ENCODE measurements at places on chromosomes 6 and 20. TPM values are rescaled to one million over a fixed set of nuclear protein-coding genes. Genes with fewer than 3 reads are reported as not detected.

DNA sequence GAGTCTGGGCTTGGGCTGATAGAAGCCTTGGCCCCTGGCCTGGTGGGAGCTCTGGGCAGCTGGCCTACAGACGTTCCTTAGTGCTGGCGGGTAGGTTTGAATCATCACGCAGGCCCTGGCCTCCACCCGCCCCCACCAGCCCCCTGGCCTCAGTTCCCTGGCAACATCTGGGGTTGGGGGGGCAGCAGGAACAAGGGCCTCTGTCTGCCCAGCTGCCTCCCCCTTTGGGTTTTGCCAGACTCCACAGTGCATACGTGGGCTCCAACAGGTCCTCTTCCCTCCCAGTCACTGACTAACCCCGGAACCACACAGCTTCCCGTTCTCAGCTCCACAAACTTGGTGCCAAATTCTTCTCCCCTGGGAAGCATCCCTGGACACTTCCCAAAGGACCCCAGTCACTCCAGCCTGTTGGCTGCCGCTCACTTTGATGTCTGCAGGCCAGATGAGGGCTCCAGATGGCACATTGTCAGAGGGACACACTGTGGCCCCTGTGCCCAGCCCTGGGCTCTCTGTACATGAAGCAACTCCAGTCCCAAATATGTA is 957 bp upstream of the VEGFA start:
- DNase-seq: no peak

DNA sequence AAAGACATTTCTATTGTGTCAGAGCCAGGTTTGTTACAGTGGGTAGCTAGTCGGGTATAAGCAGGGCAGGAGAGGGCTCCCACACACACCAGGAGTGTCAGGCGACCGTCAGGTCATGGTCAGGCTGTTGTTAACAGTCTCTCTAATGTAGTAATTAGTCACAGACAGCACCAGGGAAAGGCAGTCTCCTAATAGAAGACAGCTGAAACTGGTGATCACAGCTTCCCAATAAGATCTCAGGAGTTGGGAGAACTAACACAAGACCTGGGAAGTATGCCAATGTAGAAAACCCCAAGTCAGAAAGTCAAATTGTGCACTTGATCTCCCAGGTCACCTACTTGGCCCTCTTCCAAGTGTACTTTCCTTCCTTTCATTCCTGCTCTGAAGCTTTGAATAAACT is 53.0 kb upstream of the GPR6 start:
- no peak for DNase-seq

RSPO3 gene
- total RNA-seq: 0.19 TPM

DNA sequence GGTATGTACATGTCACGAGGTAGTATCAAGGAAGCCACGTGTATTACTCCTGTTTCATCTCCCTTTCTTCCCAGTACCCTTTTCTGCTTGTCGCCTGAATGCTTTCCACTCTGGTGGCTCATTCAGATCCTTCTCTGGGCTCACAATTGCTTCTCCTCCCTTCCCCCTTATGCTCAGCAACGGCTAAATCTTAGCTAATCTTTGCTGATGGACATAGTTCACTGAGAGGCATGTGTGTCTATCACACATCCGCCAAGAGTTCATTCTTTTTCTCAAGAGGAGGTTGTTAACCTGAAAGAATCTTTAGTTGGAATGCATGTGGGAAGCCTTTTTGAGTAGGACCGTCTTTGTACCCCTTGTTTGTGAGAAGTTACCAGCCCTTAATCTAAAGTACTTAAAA is 25.8 kb upstream of the MROH8 start:
- DNase-seq: no peak

SLC22A1 gene
- total RNA-seq: 0.05 TPM

DNA sequence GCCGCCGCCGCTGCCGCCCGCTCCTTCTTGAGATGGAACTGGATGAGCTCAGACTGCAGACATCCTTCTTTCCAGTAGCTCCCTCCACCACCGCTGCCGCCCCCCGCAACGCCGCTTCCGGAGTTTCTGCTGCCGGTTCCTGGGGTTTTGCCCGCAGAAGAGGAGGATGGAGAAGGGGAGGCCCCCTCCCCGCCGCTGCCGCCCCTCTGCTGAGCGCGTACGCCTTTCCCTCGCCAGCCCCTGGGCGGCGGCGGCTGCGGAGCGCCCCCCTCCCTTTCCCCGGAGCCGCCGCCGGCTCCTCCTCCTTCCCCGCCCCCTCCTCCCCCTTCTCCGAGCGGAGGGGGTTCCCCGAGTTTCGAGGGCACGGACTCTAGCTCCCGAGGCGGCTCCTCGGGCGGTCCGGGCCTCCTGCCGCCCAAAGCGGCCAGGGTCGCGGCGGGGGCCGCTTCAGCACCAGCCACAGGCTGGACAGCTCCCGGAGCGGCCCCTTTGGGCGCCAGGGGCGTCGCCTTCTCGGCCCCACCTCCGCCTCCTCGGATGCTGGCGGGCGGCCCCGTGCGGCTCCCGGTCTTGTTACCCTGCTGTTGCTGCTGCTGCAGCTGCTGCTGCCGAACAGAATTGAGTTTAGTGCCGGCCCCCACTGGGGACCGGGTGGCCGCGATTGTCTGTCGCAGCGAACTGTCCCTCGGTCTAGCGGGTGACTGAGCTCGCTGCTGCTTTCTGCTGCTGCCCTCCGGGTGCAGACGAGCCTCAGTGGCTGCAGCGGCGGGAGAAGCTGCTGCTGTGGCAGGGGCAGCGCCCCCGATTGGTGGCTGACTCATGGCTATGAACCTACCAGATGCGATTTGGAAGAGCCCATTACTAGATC is 3.1 kb downstream of the MTCL3 start:
- DNase-seq: peak; percentile 25

MYH7B gene
- total RNA-seq: 0.17 TPM

FAM209B gene
- total RNA-seq: 0.33 TPM

DNA sequence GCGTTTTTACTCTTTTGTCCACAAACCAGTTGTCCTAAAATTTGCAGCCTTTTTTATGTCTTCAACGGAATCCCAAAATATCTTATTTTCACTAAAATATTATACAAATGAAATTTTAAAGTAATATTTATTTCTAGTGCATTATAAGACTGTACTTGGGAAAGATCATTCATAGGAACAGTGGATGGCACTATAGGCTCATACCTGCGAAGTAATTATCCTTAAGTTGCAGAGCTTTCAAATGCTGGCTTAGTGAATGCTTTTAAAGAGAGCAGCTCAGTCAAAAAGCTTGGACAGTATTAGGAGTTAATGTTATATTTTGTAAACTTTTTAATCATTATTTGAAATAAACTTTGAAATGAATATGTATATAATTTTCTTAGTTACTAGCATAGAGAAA is 254.9 kb downstream of the CDKAL1 start:
- DNase-seq: peak; percentile 34

DNA sequence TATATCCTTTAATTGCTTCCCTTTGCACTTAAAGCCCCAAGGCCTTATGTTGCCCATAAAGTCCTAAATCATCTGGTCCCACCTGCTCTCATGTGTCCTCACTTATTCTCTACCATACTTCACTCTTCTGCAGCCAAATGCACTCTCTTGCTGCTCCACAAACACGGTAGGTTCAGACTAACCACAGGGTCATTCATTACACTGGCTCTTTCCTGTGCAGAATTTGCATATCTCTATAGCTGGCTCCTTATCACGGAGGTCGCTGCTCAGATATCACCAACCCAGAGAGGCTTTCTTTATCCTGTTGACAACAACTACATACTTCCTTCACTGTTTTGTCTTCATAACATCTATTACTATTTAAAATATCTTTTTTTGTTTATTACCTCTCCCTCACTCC is 86.8 kb downstream of the MOXD1 start:
- no peak for DNase-seq

GRCh38 chr6:38676974-38677544 is 25.9 kb downstream of the GLO1 start:
- no peak for DNase-seq

DNA sequence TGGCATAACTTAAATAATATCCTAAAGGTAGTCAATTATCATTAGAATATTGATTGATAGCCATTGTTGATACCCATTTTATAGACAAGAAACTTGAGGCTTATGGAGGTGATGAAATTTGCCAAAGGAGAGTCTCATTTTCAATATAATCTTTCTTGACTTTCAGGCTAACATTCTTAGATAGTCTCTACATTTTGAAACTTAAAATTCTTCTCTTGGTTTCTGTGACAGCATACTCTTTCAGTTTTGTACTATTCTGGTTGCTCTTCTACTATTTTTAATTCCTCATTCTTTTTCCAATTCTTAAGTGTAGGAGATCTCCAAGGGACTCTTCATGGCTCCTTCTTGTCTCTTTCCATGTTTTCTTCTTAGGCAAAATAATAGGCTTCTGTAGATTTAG is 3.7 kb upstream of the SH3BGRL2 start:
- DNase-seq: no peak

DNA sequence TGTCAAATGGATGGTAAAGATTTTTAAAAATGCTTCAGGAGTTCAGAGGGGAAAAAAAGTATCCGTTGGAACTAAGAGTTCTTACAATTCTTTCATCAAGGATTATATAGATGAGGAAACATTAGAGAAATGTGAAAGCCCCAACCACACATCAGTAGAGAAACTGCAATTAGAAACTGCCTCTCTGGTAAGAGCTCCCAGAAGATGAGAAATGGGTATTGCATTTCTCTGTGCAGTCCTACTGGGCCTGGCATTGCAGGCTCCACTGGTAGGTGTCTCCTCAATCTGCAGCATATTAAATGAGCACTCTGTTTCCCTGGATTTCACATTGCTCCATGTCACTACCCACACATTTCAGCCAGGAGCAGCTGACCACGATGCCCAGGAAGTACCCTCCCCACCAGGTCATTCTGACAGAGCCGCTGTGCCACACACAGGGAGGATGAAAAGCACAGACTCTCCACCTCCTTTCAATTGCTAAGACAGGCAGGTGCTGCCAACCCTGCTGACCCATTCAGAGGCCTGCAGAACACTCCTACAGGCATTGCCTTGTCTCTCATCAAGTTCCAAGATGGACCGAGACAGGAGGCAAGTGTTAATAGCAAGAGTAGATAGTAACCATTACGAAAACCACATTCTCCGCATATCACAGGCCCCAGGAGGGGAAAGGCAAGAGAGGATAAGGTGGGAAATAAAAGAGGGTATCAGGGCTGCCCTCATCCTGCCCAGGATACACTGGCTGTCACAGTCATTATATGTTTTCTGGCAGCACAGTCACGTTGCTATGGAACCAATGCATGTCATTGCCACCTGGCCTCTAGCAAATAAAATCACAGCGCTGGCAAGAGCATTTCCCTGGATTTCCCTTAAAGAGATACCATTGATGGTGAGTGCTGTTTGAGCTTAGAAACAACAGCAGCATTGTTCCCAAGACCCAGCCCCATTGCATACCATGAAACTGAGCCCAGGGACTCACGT is 241.7 kb downstream of the ATXN1 start:
- peak; percentile 24 for DNase-seq

DNA sequence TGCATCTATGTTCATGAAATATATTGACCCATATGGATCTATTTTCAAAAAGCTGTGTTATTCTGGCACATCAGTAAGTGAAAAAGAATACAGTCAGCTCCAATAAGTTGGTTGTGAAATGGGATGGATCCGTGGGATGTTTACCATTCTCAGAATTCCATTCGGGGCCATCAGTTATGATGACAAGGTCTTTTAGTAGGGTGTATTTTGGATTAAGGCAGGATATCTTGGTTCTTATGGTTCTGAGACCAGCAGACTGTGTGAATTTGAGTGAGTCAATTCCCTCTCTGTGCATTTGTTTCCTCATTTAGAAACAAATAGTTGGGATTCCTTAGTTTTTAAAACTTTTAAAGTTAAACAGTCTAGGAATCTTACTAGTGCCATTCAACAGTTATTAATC is 287.4 kb downstream of the CD109 start:
- DNase-seq: no peak

DNA sequence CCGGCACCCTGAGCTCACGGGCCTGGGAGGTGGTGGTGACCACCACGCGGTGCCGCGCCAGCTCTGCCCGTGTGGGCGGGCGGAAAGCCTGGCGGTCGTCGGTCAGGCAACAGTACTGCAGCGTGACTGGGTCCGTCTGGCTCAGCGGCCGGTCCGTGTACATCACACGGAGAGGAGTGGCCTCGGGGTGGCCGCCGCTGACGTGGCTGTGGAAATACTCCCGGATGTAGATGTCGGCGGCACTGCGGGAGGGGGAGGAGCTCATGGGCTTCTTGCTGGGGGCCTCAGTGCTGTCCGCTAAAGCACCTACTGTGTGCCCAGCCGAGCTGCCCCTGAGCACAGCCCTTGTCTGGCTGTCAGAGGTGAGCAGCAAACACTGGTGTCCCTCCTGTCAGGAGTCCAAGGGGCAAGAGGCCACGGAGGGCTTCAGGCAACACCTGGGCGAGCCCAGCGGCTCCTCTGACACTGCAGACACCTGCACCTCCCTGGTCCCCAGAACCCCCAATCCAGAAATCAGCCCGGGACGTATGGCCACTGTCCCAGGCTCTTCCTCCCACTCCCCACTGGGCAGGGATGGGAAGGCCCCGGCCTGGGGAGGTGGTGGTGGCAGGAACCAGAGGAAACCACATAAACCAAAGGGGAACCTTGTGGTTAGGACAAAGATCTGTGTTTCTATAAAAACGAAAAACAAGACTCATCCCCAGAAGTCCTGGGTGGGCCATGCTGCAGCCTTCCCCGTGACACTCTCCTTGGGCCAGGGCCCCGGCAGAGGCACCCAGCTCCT is 6.5 kb downstream of the HELZ2 start:
- DNase-seq: no peak

GRCh38 chr20:17625246-17626051 is 55.6 kb downstream of the DSTN start:
- no peak for DNase-seq

DNA sequence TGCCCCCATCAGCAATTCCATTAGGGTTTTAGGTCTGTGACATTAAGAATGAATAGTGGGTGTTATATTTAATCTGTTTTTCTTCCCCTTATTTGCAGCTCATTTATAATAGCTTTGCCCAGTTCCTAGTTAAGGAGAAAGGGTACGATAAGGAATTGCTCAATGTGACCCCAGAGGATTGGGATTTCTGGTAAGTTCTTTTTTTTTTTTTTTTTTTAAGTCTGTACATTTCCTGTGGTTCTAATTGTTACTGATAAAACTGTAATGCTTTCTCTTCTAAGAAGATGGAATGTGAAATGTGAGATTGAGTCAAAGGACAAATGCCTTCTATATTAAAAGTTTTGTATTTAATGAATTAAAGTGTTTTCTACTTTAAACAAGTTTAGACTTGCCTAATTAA is 5.5 kb downstream of the NT5DC1 start:
- no peak for DNase-seq

DNA sequence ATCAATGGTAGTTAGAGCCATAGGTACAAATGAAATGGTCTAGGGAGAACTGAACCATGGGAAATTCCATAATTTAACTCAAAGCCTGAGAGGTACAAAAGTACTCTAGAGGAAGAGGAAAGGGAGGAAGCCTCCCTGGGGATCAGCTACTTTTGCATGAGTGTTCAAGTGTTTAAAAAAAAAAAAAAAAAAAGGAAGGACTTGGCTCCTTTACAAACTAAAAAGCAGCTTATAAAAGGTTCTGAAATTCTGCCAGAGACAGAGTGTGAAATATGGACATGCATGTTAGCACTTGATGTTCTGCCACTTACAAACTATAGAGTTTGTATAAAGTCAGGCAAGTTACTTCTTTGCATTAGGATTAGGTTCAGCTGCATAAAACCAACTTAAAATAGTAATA is 290.0 kb downstream of the TBC1D7 start:
- peak; percentile 30 for DNase-seq

GRCh38 chr6:157562997-157563396 is 182.0 kb downstream of the ZDHHC14 start:
- DNase-seq: no peak

GRCh38 chr20:20426655-20426907 is 58.7 kb downstream of the INSM1 start:
- DNase-seq: no peak

COMMD7 gene
- 28.1 TPM for total RNA-seq
